H9 (cell line): ENCODE measurements at places on chromosomes 12 and 14. TPM values are rescaled to one million over a fixed set of nuclear protein-coding genes. Genes with fewer than 3 reads are reported as not detected.

Gene GZMB
- not detected in 2 replicates for total RNA-seq

Gene SLC4A8
- 18.0 and 26.3 TPM in 2 replicates for total RNA-seq

Gene RNASE11
- total RNA-seq = not detected in 2 replicates

DNA sequence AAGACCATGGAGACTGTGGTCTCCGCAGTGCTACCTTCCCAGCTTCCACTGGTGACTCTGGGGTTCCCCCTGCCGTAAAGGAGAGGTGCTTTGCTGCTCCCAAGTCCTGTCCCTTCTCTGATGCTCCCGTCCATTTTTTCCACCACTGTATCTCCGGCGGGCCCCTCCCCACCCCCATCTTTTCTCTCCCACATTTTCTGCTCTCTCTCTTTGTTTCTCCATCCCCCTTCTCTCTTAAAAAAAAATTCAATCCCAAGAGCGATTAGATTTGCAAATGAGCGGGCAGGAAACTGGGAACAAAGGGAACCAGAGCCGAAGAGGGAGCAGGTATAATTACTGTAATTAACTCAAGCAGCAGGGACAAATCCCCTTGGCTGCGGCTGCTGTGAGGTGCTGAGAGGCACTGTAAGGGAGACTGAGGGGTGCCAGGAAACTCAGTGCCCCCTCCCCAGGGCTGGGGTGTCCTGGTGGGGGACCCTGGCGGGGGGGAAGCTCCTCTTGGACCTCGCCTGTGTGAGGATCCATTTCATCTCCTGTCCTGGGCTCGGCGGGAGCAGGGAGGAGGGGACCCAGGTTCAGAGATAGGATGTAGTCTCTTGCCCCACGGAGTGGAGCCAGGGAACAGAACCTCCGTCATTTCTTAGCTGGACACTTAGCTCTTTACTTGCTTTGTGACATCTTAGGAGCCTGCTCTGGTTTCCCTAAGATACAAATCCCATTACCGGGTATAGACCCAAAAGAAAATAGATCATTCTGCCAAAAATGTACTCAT is 140.4 kb upstream of the NRXN3 start:
- no peaks in the 10 kb centered on the region for H3K27me3 ChIP-seq
- H3K27ac ChIP-seq = peak overlapping the region; percentile 44
- no peaks in the 10 kb centered on the region; the same call in 1 of the 2 replicates for H3K36me3 ChIP-seq
- peak overlapping the region; percentile 43 for H3K4me3 ChIP-seq
- peak; percentile 68 for DNase-seq
- peaks cover 4% of the 10 kb centered on the region; the same call in 1 of the 2 replicates for H3K4me1 ChIP-seq

DNA sequence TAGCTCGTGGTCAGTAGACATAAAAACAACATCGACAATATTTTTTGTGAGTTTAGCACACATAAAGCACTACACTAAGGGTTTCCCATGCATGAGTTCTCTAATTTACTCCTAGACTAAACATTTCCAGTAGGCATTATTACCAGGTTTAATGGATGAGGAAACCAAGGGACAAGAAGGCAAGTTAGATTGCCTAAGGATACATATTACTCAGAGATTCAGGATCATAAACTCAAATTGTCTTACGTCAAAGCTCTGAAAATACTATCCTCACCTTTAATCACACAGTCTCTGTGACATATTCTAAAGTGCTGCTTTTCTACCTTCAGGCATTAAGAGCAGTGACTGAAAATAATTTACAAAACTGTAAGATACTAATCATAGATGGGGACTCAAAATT is 655.3 kb downstream of the SLC16A7 start:
- no peak for DNase-seq
- H3K27me3 ChIP-seq = no peaks in the 10 kb centered on the region
- H3K4me3 ChIP-seq = no peak overlapping the region
- no peaks in the 10 kb centered on the region for H3K4me1 ChIP-seq

- H3K4me3 ChIP-seq = no peak overlapping the region
- no peaks in the 10 kb centered on the region for H3K27me3 ChIP-seq
- DNase-seq = no peak
- H3K4me1 ChIP-seq = no peaks in the 10 kb centered on the region
Observed at GRCh38 chr12:40152783-40153383, 47.0 kb upstream of the SLC2A13 start.

DNA sequence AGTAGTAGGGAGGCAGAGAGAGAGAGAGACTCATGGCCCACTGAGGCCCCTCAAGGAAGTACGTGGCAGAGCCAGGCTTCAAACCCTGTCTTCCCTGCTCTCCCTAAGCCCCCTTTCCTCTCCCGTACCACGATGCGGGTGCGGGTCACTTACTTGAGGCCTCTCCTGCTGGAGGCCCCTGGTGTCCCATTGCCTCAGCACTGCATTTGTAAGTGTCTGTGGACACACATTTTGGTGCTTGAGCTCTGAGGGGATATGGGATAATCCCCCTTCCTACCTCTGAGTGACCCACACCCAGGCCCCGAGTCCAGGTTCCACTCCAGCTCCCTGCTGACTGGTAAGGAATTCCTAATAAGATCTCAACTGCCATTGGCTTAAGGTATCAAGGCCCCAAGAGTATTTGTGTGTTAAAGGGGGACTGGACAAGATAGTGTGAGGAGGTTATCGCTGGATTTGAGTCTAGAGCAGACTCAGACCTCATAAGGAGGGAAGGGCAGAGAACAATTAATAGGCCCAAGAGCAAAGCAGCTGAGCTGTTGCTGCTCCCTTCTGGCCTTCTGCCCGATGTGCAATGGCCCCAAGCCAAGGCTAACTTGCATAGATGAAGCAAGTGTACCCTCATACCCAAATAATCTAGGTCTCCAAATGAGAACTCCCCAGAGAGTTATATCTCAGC is 71.9 kb downstream of the CRACR2A start:
- no peak overlapping the region for H3K27ac ChIP-seq
- no peak overlapping the region for H3K4me3 ChIP-seq
- no peaks in the 10 kb centered on the region for H3K4me1 ChIP-seq
- H3K27me3 ChIP-seq = no peaks in the 10 kb centered on the region
- no peak for DNase-seq
- H3K36me3 ChIP-seq = no peaks in the 10 kb centered on the region

Gene ESPL1
- 43.2 and 43.3 TPM in 2 replicates for total RNA-seq

- H3K27me3 ChIP-seq = no peaks in the 10 kb centered on the region
- no peak for DNase-seq
- no peak overlapping the region for H3K27ac ChIP-seq
- no peaks in the 10 kb centered on the region for H3K36me3 ChIP-seq
- no peaks in the 10 kb centered on the region for H3K4me1 ChIP-seq
Observed at GRCh38 chr12:49440035-49440434, 72.8 kb downstream of the SPATS2 start.
